ENCODE measurements at places on chromosomes 16 and 17.

DNA sequence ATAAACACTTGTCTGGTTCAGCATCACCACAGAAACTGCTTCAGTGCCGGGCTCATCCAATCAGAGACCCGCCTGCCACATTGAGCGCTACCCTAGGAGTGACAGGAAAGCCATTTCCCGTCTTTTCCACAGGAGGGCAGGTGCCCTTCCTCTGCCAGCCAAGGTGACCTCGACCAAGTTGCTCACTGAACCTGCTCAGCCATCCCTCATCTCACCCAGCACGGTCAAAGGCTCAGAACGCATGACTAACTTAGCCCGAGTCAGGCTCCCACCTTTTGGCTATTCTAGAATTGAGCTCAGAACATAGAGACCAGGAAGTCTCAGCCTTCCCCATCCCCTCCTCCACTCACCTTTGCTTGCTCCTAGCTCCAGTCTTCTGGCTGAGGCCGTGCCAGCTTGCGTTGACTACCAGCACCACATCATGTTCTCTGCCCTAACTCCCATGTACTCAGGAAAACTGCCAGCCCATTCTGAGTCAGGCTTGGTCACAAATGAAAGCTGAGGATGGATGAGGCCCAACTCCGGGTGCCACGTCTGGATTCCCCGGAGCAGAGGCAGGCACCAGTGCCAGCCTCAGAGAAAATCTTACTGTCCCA, 15.6 kb downstream of the MRPS23 start:
- no peak for DNase-seq

- no peak for DNase-seq
These were observed 400 bp downstream of the HCFC1R1 start for GRCh38 chr16:3023415-3023668.

GRCh38 chr16:20399185-20399584, 5.4 kb downstream of the PDILT start:
- DNase-seq = no peak

- DNase-seq = no peak
These were observed 13.2 kb upstream of the MPRIP start for GRCh38 chr17:17028878-17029535.

GRCh38 chr17:7587420-7588151, 2.3 kb downstream of the SOX15 start:
- DNase-seq = peak; percentile 88

DNA sequence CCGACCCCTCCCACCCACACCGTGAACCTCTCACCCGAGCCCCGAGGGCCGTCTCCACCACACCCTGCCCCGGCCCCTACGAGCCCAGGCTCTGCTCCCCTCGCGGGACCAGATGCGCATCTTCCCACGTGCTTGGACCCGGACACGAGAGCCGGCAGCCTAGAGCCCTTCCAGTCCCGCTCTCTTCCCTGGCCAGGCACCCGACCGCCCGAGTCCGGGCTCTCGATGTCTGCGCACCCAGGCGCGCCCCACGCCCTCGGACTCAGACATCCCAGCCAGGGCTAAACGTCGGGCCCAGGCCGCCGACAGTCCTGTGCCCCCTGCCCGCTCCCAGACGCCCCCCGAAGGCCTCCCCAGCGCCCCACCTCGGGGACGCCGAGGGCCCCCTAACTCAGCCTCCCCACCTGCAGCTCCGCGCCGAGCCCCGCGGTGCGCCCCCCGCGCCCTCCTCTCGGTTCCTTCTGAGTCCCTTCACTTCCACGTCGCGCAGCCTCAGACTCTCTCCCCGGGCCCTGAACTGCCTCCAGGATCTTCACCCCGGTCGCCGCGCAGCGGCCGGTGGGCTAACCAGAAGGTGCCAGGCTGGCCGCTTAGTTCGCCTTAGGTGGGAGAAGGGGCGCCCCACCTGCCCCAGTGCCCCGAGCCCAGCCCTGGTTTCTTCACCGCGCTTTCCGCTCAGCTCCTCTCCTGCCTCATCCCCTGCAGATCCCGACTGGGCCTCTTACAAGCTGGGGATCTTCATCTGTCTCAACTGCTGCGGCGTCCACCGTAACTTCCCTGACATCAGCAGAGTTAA, 688 bp downstream of the ADAP2 start:
- no peak for DNase-seq

DNA sequence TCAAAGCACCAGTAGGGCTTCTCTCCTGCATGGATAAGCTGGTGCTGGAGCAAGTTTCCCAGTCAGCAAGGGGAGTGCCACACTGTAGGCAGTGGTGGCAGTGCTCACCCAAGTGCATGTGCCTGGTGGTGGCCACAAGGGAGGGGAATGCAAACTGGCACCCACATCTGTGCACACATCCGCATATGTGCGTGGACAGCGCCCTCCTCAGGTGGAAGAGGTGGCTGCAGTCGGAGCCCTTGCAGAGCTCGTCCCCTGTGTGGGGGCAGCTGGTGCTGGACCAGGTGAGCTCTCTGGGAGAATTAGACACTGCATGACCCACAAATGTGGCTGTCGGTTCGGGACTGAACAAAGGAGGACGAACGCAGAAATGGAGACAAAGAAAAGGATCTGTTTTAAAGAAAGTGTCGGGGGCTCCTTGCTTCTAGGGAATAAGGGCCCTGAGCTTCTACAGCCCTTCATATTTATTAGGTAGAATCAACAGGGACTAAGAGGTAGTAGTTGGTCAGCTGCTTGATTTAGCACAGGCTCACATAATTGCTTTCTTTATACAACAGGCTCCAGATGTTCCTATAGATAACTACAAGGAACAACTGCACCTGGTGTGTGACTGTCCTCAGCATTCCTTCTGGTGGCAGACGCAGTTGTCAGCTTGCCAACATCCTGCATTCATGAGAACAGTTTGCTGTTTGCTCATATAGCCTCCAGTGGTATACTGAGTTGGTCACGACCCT, 5.3 kb upstream of the ZNF689 start:
- DNase-seq = no peak

DNA sequence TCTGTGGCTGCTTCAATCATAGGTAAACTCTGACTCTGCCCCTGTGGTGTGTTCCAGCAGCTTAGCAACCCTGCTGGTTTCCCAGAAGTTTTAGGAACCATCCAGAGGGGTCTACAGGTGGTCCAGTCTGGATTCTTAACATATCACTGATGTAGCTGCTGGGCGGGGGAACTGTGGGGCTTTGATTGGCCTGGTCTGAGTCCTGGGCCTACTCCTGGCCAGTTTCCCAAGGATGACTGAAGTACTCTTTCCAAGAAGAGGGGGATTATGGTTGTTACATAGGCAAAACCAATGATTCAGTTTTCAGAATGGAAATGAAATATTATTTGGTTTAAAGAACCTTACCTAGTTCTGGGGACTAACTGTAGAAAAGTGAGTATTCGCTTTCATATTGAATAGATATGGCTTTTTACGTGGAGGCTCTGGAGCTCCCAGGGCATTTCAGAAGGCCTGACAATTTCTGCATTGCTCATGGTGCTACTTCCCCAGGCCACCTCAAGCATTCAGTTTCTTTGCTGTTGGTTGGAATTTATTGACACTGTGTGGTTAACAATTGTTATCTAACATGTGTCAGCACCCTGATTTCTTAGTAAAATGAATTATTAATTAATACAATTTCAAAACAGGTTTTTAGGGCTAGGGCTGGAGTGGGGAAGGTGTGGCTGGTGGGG, 38.4 kb downstream of the EPN2 start:
- no peak for DNase-seq

DNA sequence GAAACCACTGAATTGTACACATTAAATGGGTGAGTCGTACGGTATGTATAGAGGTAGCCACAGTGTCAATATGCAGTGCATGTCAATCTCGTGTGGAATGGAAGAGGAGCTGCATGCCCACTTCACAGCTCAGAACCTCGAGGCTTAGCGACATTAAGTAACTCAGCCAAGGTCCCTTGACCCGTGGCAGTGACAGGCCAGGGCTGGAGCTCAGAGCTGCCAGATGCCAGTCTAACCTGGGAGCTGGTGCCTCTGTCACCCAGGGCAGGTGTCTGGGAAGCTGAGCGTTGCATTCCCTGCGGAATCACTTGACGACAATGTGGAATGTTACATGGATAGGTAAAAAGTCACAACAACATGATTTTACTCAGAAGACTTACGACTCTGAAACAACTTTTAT, 298.1 kb downstream of the FOXL1 start:
- DNase-seq = no peak

DNA sequence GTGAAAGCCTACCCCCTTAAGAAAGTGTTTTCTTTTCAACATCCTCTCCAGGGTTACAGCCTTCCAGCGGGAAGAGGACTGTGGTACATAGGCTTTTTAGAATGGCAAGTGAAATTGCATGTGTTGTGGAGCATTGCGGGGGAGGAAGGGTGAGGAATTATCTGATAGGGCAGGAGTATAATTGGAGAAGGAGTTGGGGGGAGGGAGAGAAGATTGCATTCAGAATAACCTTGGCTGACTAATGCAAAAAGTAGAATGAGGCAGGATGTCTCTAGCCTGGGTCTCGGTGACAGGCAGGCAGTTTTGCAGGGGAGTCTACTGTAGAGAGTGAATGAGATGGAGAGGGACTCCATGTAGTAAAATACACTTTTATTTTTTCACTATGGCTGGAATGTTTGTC, 2.4 kb upstream of the CDH8 start:
- DNase-seq = no peak

DNA sequence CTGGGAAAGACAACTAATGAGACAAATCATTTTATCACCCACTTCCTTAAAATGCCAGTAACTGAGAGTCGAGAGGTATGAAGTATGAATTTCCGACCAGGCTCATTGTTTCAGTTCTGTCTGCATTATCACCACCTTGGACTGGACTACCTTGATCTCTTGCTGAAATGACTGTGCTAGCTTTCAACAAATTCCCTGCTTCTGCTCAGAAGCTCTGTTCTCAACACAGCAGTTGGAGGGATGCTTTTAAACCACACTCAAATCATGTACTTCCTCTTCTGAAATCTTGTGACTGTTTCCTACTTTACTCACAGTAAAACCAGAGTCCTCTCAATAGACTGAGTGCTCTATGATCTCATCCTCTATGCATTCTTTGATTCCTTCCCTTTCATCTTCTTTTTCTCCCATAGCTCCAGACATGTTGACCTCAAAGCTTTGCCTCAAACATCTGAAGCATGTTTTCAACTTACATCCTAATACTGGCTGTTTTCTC, 195.8 kb downstream of the KCNJ2 start:
- peak; percentile 81 for DNase-seq

- no peak for DNase-seq
These were observed 28.8 kb downstream of the PLCG2 start for GRCh38 chr16:81807767-81808358.

- DNase-seq = no peak
These were observed 315.3 kb downstream of the XYLT1 start for GRCh38 chr16:17155485-17155884.

DNA sequence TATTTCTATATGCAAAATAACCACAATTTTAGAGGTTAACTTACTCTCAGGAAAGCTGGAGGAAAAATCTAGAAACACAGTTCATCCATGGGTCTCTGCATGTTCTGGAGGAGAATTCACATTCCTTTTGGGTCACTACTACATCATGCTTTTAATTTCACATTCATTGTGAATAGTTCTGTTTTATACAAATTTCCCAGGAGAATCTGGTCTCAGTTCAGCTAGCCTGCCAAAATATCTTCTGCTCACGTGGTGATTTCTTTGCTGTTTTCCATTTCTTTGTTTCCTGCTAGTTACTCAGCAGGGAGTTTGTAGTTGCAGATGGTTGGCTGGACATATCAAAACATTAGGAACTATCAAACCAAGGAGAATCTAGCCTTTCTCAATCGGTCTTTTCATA, at the start of gene ABCA9:
Gene ABCA9, minus strand, starts transcription at position 106 of the 400 bp plus-strand sequence. CDS start 9,801 bp downstream, outside the sequence.
- no peak for DNase-seq

- no peak for DNase-seq
These were observed 28.9 kb upstream of the PRM1 start for GRCh38 chr16:11309895-11310633.

GRCh38 chr16:25289466-25289865, 31.8 kb upstream of the ZKSCAN2 start:
- no peak for DNase-seq

DNA sequence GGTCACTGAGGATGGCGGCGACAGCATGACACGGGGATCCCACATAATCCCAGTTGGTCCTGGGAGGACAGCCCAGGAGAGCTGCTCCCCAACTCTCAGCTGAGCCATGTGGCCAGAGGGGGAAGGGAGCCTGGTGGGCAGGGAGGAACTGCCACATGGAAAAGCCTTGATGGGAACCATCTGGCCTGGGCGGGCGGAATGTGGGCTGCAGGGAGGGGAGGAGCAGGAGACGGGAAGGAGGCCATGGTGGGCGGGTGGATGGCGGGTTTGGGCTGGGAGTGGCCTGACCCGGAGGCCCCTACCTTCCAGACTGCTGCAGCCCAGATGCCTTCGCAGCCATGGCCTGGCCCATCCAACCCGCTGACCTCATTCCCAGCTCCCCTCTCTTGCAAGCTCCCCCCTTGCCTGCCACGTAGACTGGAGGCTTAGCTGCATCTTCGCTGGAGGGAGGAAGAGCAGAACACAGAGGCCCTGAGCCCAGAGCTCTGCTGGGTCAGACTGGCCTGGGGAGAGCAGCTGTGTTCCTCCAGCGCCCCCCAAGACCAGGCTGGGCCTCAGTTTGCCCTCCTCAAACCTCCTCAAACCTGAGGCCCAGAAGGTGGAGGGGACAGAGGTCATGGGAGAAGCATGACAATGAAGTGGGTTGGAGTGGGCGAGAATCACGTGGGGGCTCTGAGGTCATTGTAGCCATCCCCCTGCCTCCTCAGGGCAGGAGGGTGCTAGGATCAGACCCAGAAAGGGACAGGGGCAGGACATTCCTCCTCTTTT, 8.2 kb upstream of the COL1A1 start:
- peak; percentile 99 for DNase-seq

GRCh38 chr17:44008205-44008909, 3.9 kb downstream of the NAGS start:
- DNase-seq = no peak

DNA sequence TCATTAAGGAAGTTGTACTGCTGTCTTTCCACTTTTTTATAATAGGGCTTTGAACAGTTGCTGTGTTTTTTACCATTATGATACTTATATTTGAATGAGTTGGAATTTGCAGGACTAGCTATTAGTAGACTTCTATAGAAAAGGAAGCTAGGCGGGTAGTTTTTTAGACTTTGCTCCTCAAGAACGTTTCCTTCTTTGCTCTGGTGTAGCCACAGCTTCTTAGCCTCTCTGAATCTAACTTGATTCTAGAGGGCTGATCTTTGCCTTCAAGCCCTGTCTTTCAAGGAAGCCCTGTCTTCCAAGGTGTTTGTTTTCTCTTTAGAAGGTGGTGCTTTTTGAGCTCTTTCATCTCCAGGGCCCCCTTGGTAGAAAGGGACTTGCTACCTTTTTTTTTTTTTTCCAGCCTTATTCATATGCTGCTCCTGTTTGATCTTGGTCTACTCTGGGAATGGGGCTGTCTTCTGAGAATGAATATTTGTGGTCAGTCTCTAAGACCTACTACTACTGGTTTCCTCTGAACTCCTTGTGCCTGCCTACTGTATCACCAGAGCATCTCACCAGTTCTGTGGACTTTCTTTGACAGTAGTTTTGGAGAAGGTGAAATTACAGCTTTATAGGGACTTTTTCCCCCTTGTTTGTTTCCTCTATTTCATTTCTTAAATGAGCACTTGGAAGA, 52.3 kb upstream of the RASL10B start:
- DNase-seq = no peak

- DNase-seq = no peak
These were observed 458 bp downstream of the SLC12A4 start for GRCh38 chr16:67967958-67968399.

GRCh38 chr16:17424771-17425170, 46.0 kb downstream of the XYLT1 start:
- DNase-seq = no peak

GRCh38 chr17:58487589-58488427, at the start of gene HSF5:
TSS of gene HSF5 (minus strand) at chr17:58488408. CDS start at chr17:58488274, 134 bp downstream.
- no peak for DNase-seq

GRCh38 chr16:86377251-86378022, 132.9 kb upstream of the FOXF1 start:
- DNase-seq = no peak

Measured in non-pigmented ciliary epithelial cell (primary cell).